SK-MEL-5 (cell line): ENCODE measurements at places on chromosomes 11 and 22. TPM values are rescaled to one million over a fixed set of nuclear protein-coding genes. Genes with fewer than 3 reads are reported as not detected.

OR51I2 gene
- total RNA-seq = not detected in 2 replicates

PHF21A gene
- 15.2 and 15.3 TPM in 2 replicates for total RNA-seq

KREMEN1 gene
- 23.0 and 23.5 TPM in 2 replicates for total RNA-seq

SLCO2B1 gene
- total RNA-seq = 0.13 TPM in 1 of 2 replicates, not detected in the other

NPAS4 gene
- total RNA-seq = not detected in 2 replicates

LARGE2 gene
- total RNA-seq = 0.16 and 0.37 TPM in 2 replicates

CD248 gene
- total RNA-seq = not detected in 2 replicates

LSP1 gene
- total RNA-seq = not detected in 2 replicates

ENTHD1 gene
- 41.5 and 41.9 TPM in 2 replicates for total RNA-seq

CYB5R2 gene
- total RNA-seq = 33.3 and 34.8 TPM in 2 replicates

DNA sequence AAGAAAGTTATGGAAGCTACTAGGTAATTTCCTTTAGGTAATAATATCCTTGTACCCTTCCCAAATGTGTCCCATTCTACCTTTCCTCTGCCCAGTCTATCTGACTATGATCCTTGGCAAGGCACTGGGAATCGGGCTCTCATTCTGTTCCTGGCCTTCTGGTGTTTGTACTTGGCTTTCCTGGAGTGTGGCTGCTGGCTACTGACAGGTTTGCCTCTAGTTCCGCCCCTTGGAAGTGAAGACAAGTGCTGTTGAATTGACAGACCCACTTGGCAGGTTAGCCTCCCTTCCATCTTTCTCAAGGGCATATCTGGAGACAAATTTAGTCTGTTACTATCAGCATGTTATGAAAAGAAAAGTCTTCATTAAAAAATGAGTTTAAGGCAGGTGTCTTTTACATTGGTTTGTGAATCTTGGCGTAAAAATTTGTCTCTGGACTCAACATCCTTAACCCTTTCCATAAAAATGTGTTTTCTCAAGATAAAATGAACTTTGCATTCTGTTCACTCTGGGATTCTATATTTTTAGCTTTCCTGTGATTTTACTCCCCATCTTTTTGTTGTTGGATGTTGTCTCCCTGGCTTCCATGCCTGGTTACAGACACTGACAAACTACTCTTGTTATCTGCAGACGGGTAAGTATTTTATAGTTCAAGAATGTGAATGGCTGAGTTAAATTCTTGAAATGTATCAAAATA lies 287.4 kb upstream of the PDGFD start:
- DNase-seq = no peak

GRCh38 chr11:79441461-79441875 lies 638 bp upstream of the TENM4 start:
- DNase-seq = no peak

- DNase-seq = no peak
Measured at GRCh38 chr22:37559901-37560607, at the start of gene CDC42EP1. CDC42EP1 (plus strand) TSS chr22:37560480; CDS start chr22:37566350, 5,870 bp downstream.

DNA sequence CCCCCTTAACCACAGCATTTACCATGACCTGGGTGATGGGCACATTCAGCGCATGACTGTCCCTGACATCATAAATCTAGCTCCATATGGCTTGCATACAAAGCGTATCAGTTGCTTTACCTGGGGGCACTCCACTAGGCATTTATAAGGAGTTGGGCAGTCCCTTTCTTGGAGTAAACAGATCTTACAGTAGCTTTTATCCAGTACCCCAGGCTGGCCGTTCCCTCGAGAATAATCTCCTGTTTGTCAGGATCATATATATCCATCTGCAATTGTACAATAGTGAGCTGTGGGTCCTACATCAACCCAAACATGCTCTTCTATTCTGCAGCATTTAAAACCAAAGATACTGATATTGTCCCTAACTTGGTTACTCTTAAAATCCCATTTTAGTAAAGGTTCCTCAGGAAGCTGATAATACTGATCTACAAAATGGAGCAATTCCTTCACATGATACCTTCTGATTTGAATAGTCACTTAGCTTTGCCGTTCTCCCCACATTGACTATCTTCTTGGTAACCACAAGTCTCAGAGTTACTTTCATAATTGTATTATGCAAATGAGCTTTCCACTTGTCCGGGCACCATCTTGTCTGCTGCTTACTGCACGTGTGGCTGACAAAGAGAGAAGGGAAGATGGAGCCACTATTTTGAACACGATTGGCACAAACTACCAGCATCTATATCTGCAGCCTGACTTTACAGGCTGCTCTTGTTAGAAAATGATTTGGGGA lies 205.0 kb downstream of the CWF19L2 start:
- no peak for DNase-seq

DNA sequence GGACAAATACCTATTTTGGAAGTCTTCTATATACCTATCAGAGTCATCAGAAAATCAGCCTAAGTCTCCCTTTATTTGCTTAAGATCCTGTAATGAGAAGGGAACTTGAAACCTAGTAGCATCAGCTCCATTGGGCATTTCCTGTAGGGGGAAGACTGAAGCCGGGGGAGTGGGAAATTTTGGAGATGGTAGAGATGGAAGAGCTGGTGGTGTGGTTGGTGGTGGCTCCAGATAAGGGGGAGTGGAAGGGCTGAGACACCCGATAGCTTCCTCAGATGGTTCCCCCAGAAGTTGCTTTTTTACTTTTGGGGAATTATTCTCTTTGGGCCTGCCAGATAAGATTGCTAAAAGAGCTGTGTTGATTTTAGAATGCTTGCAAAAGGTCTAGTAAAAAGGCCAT lies 16.4 kb upstream of the EI24 start:
- no peak for DNase-seq

- DNase-seq = no peak
Measured at GRCh38 chr22:44002997-44003396, 21.1 kb upstream of the PARVB start.

DNA sequence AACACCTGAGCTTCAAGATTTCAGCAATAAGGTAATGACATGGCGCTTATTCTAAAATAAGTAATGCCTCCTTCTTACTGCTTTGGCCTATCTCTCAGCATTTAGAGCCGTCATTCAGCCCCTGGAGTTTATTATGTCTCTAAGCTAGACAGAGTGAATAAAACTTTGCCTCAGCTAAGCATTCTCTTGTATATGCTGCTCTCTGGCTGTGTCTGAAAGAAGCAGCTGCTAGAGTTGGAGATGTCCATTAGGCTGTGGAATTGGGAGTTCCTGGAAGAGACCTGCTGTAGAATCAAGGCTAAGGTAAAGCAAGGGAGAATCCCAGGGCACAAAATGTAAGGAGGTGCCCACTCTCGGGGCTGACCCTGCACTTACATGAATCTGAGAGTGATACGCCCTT lies 35.5 kb upstream of the TTC12 start:
- DNase-seq = no peak

DNA sequence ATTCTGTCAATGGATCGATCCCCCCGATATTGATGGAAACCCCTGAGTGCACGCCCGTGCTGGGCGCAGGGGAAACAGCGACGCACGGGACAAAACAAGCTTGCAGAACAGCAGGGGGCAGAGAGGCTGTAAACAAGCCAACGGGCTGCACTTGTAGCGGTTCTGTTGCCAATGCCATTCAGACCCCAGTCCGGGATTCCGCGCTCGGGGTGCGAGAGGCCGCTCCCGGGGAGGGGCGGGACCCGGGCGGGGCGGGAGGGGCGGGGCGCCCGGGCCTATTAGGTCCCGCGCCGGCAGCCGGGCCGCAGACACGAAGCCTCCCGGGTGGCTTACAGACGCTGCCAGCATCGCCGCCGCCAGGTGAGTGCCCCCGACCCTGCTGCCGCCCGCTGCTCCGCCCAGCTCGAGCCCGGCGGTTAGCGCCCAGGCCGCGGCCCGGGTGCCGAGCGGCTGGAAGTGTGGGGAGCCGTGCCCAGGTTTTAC lies at the start of gene BIK:
BIK (plus strand) TSS at position 307 of the 483 bp plus-strand sequence. CDS start 13,273 bp downstream, outside the sequence.
- DNase-seq = peak; percentile 33

DNA sequence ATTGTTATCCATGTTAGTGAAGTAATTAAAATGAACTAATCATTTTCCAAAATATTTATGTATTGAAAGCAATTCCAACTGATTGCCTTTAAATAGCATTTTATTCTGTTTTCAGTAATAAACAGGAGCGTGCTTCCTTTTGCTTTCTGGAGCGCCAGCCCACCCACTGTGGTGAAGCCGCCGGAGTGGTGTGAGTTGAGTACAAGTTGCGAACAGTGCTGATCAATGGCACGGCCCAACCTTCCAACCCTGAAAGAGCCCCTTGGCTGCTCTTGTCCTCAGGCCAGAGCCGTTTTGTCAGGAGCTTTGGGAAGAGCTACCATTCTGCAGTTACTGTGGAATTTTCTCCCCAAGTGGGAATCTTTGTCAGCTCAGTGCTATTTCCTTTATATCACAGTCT lies 42.8 kb downstream of the NTM start:
- DNase-seq = no peak

GRCh38 chr11:19747634-19748033 lies 35.0 kb downstream of the NAV2 start:
- DNase-seq = no peak
